ENCODE measurements at places on chromosomes 6 and 20.

GRCh38 chr20:58485393-58485792 is 29.8 kb downstream of the APCDD1L start:
- no peak for DNase-seq

- no peak for DNase-seq
These were observed 29.9 kb downstream of the FBXO30 start for GRCh38 chr6:145784683-145785082.

GRCh38 chr6:150403458-150404246 is 34.8 kb downstream of the IYD start:
- no peak for DNase-seq

DNA sequence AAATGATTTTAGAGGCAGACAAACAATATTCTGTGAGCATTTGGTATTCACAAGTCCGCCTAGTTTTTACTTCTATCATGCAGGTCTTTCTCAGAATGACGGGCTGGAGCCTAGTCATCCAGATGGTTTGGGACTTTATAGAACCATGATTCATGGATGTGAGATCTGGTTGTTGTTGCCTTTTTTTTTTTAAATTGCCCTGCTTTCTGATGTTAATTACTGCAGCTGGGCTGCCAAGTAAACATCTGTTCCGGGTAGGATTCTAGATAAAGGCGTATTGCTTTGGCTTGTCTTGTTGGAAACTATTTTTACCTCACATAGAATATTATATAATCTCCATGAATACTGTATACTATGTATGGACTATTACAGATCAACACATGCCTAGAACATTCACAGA is 58.1 kb downstream of the RNF217 start:
- no peak for DNase-seq

DNA sequence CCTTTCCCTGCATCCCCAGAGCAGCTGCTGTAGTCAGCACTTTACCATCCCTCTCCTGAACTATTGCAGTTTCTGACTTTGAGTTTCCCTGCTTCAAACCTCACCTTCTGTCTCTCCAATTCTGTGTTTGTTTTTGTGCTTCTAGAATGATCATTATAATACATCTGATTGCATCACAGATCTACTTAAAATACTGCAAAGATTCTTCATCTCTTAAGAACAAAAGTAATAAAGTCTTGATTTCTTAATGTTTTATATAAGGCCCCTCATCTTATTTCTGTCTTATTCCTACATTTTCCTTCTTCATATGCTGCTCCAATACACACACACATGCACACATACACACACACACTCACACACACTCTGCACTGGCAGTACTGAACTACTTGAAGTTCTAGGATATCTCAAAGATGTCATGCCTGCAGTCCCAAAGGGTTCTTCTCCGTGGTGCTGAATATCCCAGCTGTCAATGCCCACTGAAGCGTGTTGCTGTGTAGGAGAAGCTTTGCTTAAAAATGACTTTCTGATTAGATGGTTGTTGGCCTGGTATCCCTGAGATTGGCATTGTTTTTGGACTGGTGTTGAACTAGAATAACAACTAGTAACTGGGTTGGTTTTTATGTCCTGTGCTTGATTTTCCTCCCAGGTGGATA is 97.2 kb downstream of the MAP3K4 start:
- no peak for DNase-seq
